Endothelial cell (in vitro differentiated cells): ENCODE measurements at places on chromosomes 5 and 9.
A peak's percentile ranks its signal among the peaks of the same experiment; 100 is the strongest.

DNA sequence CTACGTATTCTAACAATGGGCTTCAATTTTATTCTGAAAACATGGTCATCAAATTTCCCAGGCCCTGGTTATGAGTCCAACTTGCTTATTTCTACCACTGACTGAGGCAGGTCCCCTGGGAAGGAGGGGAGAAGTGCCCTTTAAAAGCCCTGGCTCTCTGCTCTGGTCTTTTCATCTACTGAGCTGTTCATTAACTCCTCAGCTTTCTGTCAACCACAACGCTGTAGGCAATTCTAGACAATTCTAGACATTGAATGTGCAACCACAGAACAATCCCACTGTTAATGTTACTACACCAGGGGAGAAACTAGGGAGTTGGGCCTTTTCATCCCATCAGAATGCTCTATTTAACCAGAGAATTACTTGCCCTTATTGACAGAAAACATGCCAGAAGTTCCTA is 10.0 kb downstream of the MOCS2 start:
- no peak overlapping the region for H3K27ac ChIP-seq
- H3K4me3 ChIP-seq, result no peak overlapping the region
- H3K36me3 ChIP-seq, result peaks cover 13% of the 10 kb centered on the region
- peaks cover 2% of the 10 kb centered on the region for H3K27me3 ChIP-seq
- H3K4me1 ChIP-seq, result no peaks in the 10 kb centered on the region

- H3K27me3 ChIP-seq, result peaks cover 2% of the 10 kb centered on the region
- no peaks in the 10 kb centered on the region for H3K36me3 ChIP-seq
- no peak overlapping the region for H3K4me3 ChIP-seq
- no peak overlapping the region for H3K27ac ChIP-seq
- DNase-seq, result no peak
- H3K4me1 ChIP-seq, result no peaks in the 10 kb centered on the region
Observed at GRCh38 chr5:168282120-168282519, 9.3 kb upstream of the WWC1 start.

GRCh38 chr5:38008198-38008597 is 168.4 kb upstream of the GDNF start:
- H3K27me3 ChIP-seq, result no peaks in the 10 kb centered on the region
- H3K27ac ChIP-seq, result no peak overlapping the region
- no peak for DNase-seq
- H3K36me3 ChIP-seq, result no peaks in the 10 kb centered on the region
- no peaks in the 10 kb centered on the region for H3K4me1 ChIP-seq

DNA sequence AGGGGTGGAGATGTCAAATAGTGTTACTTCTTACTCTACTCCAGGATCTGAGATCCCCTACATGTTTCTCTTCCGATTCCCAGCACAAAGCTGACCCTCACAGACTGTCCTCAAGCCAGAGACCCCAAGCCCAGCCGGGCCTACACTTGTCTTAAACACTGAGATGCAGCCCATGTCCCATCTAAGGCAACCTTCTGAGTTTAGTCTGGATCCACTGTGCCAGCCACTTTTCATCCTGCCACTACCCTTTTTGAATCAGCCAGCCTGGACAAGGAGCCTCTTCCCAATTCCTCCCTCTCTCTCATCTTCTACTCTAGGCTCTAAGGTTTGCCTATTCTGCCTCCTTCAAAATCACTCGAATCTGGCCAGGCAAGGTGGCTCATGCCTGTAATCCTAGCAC is 6.2 kb upstream of the MYORG start:
- no peak for DNase-seq
- peak overlapping the region; percentile 48 for H3K4me3 ChIP-seq
- peaks cover 26% of the 10 kb centered on the region for H3K27me3 ChIP-seq
- peaks cover 3% of the 10 kb centered on the region for H3K36me3 ChIP-seq
- peaks cover 8% of the 10 kb centered on the region for H3K4me1 ChIP-seq
- peak overlapping the region; percentile 32 for H3K27ac ChIP-seq

DNA sequence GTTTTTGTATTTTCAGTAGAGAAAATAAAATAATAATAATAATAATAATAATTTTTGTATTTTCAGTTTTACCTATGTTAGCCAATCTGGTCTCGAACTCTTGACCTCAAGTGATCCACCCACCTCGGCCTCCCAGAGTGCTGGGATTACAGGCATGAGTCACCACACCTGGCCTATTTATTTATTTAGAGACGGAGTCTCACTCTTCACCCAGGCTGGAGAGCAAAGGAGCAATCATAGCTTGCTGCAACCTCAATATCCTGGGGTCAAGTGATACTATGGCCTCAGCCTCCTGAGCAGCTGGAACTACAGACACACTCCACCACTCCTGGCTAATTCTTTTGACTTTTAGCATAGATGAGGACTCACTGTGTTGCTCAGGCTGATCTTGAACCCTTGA is 167.5 kb downstream of the TLE1 start:
- DNase-seq, result no peak
- no peak overlapping the region for H3K27ac ChIP-seq
- no peak overlapping the region for H3K4me3 ChIP-seq
- H3K36me3 ChIP-seq, result no peaks in the 10 kb centered on the region
- H3K4me1 ChIP-seq, result peaks cover 3% of the 10 kb centered on the region

GRCh38 chr9:69678843-69679538 is 6.8 kb upstream of the APBA1 start:
- DNase-seq, result no peak
- no peak overlapping the region for H3K4me3 ChIP-seq
- H3K4me1 ChIP-seq, result peaks cover 9% of the 10 kb centered on the region
- no peaks in the 10 kb centered on the region for H3K36me3 ChIP-seq
- H3K27ac ChIP-seq, result no peak overlapping the region

DNA sequence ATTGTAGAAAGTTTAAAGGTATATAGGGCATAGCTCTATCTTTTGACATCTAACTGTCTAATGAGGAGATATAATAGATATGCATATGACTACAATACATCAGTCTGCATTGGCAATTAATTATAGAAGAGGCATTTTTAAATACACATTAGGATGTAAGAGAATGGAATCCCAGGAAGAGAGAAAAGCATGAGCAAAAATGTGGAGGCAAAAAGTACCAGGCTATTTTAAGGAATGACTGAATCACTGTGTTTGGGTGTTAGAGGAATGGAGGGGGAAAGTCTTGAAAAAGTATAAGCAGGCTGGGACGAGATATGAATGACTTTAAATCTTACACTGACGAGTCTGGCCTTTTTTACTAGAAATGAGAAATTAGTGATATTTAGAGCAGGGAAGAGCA is 138.4 kb upstream of the ZNF462 start:
- no peak overlapping the region for H3K27ac ChIP-seq
- no peaks in the 10 kb centered on the region for H3K27me3 ChIP-seq
- no peak overlapping the region for H3K4me3 ChIP-seq
- no peaks in the 10 kb centered on the region for H3K36me3 ChIP-seq

- no peak overlapping the region for H3K4me3 ChIP-seq
- no peaks in the 10 kb centered on the region for H3K36me3 ChIP-seq
- no peak for DNase-seq
Observed at GRCh38 chr9:111910428-111910827, 13.8 kb downstream of the UGCG start.

DNA sequence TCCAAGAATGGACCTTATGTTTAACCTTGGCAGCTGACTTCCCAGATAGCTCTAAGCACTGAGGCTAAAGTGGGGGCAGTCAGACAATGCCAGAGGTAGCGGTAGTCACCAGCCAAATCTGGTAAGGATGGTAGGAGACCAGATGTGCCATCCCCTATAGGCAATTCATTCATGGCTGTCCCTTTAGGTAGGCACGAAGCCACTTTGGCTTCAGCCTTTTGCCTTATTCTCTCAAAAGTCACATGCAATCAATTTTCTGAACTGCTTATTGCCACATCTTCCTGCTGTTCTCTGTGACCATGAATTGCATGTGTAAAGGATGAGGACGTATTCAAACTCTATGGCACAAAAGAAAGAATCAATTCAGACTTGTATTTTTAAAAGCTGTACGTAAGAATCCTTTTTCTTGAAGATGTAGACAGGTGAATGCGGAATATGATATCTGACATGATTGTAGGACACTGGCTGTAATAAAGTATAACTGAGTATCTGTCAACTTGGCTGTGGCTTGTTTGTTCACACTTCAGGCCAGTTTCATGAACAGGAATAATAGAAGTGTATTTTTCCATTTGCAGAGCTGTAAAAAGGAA is 611.7 kb downstream of the NR2F1-AS1 start:
- no peak overlapping the region for H3K27ac ChIP-seq
- H3K4me1 ChIP-seq, result peaks cover 8% of the 10 kb centered on the region
- no peak for DNase-seq
- H3K36me3 ChIP-seq, result no peaks in the 10 kb centered on the region

DNA sequence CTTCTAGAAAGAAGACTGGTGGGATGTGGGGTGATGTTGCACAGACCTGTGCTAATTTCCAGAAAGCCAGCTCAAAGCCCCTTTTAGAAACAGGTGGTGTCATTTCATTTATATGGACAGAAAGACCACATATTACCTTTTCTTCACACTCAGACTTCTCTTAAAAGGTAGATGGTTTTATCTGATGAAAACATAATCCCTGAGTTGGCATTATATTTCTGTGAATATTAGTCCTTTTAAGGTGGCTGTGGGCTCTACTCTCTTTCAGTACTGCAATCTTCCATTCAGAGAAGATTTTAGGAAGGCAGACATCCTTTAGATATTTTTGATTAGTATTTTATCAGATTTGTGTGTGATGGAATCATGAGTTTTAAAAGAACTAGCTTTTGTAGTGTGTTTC is 73.2 kb downstream of the PPIC start:
- no peak overlapping the region for H3K27ac ChIP-seq
- H3K4me3 ChIP-seq, result no peak overlapping the region
- H3K4me1 ChIP-seq, result peaks cover 4% of the 10 kb centered on the region
- no peak for DNase-seq
- H3K36me3 ChIP-seq, result no peaks in the 10 kb centered on the region

GRCh38 chr9:136726631-136727191 is 14.3 kb downstream of the DIPK1B start:
- peak overlapping the region; percentile 95 for H3K27ac ChIP-seq
- H3K27me3 ChIP-seq, result peaks cover 33% of the 10 kb centered on the region
- H3K36me3 ChIP-seq, result peaks cover 24% of the 10 kb centered on the region
- H3K4me1 ChIP-seq, result peaks cover 23% of the 10 kb centered on the region

GRCh38 chr5:176899946-176900779 is 1.0 kb upstream of the HK3 start:
- H3K27ac ChIP-seq, result no peak overlapping the region
- peaks cover 4% of the 10 kb centered on the region for H3K27me3 ChIP-seq
- peaks cover 21% of the 10 kb centered on the region for H3K36me3 ChIP-seq
- H3K4me3 ChIP-seq, result no peak overlapping the region

DNA sequence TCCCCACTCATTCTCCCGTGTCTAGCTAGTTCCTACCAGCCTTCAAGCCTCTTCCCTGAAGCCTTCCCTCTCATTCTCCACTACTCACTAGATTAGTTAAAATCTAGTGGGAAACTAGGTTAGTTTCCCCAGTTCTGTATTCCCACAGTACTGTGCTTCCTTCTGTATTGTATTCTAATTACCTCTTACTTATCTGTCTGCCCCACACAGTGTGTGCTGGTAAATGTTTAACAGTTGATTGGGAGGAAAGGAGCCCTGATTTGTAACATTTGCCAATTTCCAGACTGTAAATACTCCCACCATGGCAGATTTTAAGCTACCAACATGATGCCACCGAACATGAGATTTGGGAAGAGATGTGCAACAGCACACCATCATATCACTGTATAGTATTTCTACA is 8.3 kb downstream of the KLHL3 start:
- no peaks in the 10 kb centered on the region for H3K27me3 ChIP-seq
- DNase-seq, result no peak

DNA sequence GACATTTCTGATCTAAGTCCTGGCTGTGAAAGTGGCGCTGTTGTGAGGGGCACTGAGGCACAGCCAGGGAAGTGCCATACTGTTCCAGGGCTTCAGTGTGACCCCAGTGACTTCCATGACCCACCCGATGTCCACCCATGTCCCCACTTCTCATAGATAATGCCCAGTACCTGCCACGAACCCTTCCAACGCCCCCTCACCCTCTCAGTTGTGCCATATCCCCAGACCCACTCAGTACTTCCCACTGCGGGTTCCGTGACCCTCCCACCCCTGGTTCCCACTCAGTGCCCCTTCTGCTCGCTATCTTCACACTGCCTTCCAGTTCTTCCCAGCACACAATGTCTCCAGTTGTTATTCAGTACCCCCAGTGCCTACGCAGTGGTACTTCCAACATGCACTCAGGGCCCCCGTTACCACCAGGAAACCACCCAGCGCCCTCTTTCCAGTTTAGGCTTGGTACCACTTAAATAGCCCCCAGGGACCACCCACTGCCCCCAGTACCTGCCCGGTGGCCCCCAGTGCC is 30.7 kb upstream of the PSD2 start:
- H3K4me3 ChIP-seq, result peak overlapping the region; percentile 59
- H3K27ac ChIP-seq, result peak overlapping the region; percentile 57

DNA sequence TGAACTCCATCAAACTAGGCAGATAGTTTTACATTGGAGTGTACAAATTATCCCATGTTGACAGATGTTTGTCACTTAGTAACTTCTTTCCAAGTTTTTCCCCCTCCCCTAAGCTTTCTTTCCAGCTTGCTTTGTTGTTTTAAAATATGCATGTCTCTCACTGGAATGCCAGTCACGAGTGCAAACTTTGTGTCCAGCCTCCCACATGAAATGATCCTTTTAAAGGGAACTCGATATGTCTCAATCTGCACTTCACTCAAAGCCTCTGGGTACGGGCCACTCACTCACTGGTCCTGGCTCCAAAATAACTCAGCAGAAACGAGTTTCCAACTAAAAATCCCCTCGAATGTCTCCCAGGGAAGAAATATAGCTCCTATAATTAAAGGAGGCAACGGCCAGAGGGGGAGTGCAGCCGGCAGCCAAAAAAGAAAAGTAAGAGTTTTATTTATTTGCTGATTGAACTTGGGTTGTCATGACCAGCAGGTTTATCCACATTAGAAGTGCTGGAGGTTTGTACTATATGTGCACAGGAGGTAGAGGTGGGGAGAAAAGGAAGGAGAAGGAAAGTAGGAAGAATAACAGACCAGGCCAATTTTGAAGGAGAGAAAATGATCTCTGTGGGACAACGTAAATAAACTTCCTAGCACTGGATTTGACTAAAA is 17.5 kb downstream of the NR2F1 start:
- peaks cover 4% of the 10 kb centered on the region for H3K36me3 ChIP-seq
- H3K27ac ChIP-seq, result no peak overlapping the region
- H3K4me1 ChIP-seq, result peaks cover 22% of the 10 kb centered on the region
- no peak for DNase-seq
- H3K4me3 ChIP-seq, result no peak overlapping the region
- H3K27me3 ChIP-seq, result peaks cover 25% of the 10 kb centered on the region

DNA sequence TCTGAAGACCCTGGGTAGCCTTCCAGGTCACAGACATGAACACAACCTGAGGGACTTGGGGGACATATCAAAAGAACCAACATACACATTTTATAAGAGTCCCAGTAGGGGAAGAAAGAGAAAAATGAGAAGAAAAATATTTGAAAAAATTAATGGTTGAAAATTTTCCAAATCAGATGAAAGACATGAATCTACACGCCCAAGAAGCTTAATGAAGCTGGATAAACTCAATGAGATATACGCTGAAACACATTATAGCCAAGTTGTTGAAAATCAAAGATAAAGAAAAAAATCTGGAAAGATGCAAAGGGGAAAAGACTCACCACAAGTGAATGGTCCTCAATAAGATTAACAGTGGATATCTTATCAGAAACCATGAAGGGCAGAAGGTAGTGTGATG is 9.6 kb upstream of the CCDC180 start:
- DNase-seq, result no peak
- peaks cover 2% of the 10 kb centered on the region for H3K27me3 ChIP-seq
- H3K4me3 ChIP-seq, result no peak overlapping the region
- no peak overlapping the region for H3K27ac ChIP-seq
- H3K36me3 ChIP-seq, result peaks cover 21% of the 10 kb centered on the region

- H3K27me3 ChIP-seq, result peaks cover 2% of the 10 kb centered on the region
- H3K27ac ChIP-seq, result no peak overlapping the region
- H3K4me1 ChIP-seq, result no peaks in the 10 kb centered on the region
- H3K4me3 ChIP-seq, result no peak overlapping the region
- H3K36me3 ChIP-seq, result no peaks in the 10 kb centered on the region
- no peak for DNase-seq
Observed at GRCh38 chr5:134275822-134276221, 49.9 kb upstream of the PPP2CA start.
